ENCODE measurements at places on chromosomes 6 and 20. TPM values are rescaled to one million over a fixed set of nuclear protein-coding genes. Genes with fewer than 3 reads are reported as not detected.

DNA sequence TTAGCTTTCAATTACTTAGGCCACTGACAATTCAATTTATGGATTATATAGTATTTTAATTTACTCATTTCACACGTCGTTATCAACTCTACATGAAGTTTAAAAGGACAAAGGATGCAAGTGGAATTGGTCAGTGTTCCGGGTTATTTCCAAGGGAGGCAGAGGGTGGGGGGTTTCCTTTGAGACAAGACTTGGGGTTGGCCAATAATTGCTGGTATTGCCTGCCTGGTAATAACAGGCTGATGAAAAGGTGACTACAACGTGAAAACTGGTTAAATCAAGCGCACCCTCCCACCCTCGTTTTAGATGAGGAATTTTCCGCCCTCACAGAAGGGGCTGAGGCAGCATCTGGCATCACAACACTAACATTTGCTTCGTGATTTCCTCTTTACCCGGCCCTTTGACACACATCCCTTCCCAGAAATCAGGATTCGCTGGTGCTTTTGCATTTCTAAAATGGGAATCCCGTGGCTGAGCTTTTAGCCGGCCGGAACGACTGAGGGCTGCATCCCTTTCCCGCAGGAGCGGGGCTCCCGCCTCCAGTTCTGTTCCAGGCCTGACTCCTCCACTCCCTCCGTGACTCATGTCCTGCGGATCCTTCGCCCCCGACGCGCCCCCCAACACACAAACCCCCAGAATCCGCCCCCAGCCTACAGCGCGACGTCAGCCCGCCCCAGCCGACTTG lies 999 bp upstream of the PIM1 start:
- peak; percentile 61 for DNase-seq

The SLA2 gene
- total RNA-seq: 0.14 TPM

The KCNQ2 gene
- total RNA-seq: 92.6 TPM

GRCh38 chr20:19947611-19948264 lies 69.4 kb upstream of the NAA20 start:
- DNase-seq: peak; percentile 47

DNA sequence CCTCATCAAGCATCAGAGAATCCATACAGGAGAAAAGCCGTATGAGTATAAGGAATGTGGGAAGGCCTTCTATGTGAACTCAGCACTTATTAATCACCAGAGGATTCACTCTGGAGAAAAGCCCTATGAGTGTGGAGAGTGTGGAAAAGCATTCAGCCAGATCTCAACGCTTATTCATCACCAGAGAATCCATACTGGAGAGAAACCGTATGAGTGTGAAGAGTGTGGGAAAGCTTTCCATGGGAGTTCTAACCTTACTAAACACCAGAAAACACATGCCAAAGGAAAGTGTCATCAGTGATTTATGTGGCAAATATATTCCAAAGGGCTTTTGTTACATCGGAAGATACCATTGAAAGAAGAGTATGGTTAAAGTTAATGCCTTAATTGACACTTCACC lies 25.4 kb downstream of the ZKSCAN8 start:
- DNase-seq: no peak

The CCDC167 gene
- total RNA-seq: 29.5 TPM

- DNase-seq: no peak
Measured at GRCh38 chr6:150408842-150409241, 40.0 kb downstream of the IYD start.

The SNX9 gene
- 36.1 TPM for total RNA-seq

DNA sequence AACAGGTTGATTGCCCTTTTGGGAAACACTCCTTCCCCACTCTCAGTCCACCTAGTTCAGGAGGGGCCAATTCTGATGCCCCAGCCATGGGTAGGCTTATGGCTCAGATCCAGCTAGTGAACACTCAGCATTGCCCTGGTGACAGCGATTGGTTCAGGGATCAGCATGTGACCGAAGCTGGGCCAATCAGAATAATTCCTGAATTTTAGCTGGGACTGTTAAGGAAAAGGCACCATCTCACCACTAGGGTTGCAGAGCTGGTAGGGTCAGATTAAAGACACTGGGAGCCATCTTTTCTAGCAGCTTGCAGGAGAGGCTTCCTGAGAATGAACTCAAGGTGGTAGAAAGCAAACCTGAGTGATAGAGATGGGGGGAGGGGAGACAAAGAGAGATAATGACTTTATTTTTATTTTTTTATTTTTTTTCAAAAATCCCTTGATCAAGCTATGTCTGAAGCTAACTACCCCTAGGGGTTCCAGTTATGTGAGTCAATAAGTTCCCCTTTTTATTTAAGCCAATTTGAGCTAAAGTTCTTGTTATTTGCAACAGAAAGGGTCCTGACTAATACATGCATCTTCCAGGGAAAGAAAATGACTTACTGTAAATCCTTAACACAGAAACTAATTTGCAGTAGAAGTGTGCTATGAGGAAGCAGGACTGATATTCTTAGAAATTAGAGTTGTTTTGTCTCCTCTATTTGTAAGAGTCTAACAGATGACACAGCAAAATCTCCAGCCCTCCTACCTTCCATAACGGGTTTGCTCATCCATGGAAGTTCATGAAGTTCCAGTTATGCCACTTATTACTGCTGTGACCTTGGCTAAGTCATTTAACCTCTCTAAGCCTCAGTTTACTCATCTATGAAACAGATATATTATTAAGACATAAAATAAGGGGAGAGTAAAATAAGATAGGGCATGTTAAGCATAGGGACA lies 44.7 kb downstream of the EYA2 start:
- peak; percentile 83 for DNase-seq

- no peak for DNase-seq
Measured at GRCh38 chr6:84872996-84873723, 108.8 kb upstream of the TBX18 start.

DNA sequence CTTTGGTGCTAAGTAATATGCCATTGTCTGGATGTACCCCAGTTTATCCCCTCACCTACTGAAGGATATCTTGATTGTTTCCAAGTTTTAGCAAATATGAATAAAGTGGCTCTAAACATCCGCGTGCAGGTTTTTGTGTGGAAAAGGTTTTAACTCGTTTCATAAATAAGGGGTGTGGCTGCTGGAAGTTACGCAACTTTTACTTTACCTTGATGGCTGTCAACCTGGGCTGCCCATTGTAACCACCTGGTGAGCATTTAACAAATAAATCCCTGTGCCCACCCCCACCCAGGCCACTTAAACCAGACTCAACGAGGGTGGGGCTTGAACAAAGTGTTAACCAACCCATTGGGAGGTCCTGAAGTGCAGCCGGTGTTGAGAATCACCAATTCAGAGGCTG lies 187.8 kb downstream of the NRN1 start:
- DNase-seq: no peak

GRCh38 chr6:134589512-134589911 lies 271.6 kb upstream of the SGK1 start:
- DNase-seq: peak; percentile 13

The LTA gene
- not detected for total RNA-seq

The ADGRF4 gene
- 0.03 TPM for total RNA-seq

DNA sequence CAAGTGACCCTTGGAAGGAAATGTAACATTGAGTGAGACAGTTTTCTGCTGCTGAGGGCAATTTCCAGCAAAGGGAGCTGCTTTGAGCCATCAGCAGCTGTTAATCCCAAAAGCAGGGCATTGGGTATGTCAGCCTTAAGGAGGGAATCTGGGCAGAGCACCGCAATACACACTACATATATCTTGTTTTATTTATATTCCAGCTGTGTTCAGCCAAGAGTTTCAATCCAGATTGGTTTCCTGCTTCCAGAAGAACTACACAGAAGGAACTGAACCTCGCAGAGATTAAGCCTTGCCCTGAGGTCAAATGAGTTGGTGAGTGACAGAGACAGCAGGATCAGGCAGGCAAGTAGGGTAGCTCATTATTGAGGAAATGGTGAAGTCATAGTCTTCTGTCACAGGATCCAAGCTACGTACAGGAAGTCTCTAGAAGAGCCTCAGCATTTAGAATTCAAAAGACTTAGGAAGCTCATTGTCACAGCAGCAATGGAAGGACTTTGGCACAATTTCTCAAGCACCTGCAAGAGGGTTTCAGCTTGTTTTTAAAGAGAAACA lies 109.9 kb upstream of the HEY2 start:
- no peak for DNase-seq

DNA sequence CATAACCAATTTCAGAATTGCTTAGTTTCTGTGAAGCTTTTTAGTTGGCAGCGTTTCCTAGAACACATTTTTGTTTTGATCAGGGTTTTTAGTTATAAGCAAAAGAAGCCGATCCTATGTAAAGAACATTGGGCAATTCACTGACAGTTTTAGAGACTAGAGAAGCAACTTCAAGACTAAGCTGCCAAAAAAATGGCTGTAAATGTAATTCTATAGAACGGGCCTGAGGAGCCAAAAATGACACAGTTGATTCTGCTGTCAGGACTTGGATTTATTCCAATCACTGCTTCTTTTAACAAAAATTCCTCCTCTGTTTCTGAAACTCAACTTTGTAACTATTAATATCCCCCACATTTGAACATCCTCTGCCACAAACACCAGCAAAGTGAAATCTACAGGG lies 236.0 kb upstream of the EYS start:
- DNase-seq: no peak

DNA sequence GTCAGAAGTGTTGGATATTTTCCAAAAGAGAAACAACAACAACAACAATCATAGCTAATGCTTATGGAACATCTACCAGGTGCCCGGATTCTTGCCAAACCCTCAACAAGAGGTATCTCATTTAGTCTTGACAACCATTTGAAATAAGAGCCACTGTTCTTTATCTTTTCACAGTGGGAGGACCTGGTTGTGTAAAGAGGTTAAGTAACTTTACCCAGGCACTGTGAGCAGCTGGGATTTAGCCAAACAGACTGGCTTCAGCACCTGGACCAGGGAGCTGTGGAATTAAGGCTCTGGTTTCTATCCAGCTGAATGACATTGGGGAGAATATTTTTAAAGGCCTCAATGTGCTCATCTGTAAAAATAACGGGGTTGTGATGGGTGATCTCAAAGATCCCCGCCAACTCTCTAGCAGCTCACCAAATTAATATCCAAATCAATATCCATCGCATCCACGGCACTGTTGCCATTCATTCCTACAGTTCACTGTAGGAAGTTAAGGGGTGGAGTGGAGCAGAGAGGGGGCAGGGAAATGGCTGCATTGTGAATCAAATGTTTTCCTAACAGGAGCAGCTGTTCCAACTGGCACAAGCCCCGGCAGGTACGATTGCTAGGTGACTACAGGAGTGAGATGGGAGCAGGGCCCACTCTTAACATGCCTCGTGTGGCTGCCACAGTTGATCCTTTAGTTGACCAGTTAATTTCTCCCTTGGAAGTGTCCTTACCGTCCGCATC lies 61.8 kb downstream of the GCNT2 start:
- DNase-seq: no peak

The TFAP2D gene
- not detected for total RNA-seq

- DNase-seq: no peak
Measured at GRCh38 chr20:18011951-18012645, 43.3 kb downstream of the MGME1 start.

DNA sequence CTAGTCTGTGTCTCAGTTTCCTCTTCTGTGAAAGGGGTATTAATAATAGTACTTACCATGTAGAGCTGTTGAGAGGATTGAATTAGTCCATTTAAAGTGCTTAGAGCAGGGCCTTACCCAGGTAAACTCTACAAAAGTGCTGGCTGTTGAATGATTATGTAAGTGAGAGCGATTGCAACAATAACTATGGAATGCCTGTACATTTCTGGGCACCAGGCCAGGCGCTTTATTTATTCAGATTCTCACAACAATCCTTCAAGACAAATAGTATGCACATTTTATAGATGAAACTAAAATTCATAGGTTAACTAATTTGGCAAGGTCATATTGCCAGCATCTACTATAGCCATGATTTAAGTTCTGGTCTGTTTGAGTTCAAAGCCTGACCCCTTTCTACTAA lies 78.3 kb upstream of the MMS22L start:
- DNase-seq: no peak

GRCh38 chr6:124800222-124800621 lies 162.0 kb upstream of the RNF217 start:
- DNase-seq: no peak

- no peak for DNase-seq
Measured at GRCh38 chr20:9241721-9242427, 173.0 kb downstream of the PLCB4 start.

DNA sequence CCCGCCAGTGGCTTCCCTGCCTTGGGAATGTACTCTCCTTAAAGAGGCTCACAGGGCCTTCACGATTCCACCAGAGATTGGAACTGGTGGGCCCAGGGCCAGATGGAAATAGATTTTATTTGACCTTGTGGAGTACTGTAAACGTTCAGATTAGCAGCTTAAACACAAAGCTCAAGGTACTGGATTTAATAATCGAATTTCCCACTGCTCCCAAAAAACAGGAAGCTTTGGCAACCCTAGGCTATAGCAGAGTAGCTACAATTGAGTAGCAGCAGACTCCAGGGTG lies 7.3 kb downstream of the SDCBP2 start:
- no peak for DNase-seq

All from H7 (cell line).